Activated CD8-positive, alpha-beta memory T cell treated with anti-CD3 and anti-CD28 coated beads, Interleukin-2, amount 50 U/mL, for 4 hours (primary cell): ENCODE measurements at places on chromosomes 2 and 18.

- DNase-seq = no peak
Measured at GRCh38 chr2:159192371-159192918, 94.1 kb downstream of the WDSUB1 start.

GRCh38 chr2:59884166-59884565, 669.3 kb downstream of the BCL11A start:
- no peak for DNase-seq

DNA sequence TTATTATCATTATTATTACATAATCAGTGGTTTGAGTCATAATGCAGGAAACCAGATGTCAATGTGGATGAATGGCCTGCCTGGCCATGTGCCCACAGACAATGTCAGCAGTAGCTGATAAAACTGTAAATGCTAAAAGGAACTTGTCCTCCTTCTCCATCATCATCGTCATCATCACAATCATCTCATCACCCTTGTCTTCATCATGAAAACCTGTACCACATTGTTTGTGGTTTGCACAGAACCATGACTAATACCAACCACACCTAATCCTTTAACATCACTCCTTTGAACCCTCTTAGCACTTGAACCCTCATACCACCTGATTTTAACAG, 96.0 kb downstream of the HNMT start:
- DNase-seq = no peak

DNA sequence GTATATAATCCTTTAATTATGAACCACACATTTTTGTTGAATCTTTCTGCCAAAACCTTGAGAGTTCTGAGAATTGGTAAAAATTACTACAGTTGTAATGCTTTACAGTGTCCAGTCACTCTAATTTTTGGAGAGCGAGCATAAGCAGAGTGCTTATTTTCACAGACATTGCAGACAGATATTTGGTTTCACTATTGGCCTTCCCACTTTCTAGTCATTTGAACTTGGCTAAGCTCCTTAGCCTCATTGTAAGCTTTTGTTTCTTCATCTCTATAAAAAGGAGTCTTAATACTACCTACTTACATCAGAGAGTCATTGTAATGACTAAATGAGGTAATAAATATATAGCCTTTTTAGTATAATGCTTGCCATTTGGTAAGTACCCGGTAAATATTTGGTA, 80.4 kb downstream of the LCLAT1 start:
- no peak for DNase-seq

- DNase-seq = no peak
Measured at GRCh38 chr18:77170890-77171410, 38.4 kb upstream of the MBP start.

DNA sequence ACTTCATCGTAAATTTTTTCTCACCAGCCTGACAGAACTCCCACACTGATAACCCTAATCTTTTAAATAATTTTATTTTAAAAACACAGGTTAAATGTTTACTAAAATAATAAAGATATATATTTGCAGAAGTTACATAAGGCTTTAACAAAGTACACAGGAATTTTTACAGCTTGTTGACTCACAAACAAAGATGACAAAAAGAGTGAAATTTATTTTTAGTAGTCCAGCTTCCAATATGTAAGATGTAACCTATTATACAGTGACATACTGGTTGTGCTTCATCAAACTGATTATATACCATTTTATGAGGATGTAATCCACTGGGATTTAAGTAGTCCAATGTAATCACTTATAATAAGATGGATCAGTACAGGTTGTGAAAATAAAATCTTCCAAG, 348.9 kb upstream of the SLC39A10 start:
- DNase-seq = no peak

DNA sequence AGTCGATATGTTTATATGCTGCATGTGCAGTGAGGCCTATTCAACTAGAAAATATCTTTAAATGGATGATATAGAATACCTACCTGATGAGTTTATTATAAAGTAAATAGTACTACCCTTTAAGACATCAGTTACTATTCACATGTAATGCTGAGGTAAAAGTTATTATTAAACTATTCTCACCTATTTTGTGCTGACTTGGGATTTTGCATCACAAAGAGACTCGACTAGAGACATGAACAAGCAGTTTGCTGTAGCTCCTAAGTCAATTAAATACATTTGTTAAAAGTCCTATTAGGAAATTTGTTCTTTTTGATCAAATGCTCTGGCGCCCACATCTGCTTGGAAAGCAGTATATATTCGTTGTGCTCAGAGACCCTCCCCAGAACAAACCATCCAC, 164.1 kb downstream of the CCDC85A start:
- DNase-seq = no peak

- DNase-seq = no peak
Measured at GRCh38 chr2:236157815-236158498, 10.2 kb downstream of the GBX2 start.

DNA sequence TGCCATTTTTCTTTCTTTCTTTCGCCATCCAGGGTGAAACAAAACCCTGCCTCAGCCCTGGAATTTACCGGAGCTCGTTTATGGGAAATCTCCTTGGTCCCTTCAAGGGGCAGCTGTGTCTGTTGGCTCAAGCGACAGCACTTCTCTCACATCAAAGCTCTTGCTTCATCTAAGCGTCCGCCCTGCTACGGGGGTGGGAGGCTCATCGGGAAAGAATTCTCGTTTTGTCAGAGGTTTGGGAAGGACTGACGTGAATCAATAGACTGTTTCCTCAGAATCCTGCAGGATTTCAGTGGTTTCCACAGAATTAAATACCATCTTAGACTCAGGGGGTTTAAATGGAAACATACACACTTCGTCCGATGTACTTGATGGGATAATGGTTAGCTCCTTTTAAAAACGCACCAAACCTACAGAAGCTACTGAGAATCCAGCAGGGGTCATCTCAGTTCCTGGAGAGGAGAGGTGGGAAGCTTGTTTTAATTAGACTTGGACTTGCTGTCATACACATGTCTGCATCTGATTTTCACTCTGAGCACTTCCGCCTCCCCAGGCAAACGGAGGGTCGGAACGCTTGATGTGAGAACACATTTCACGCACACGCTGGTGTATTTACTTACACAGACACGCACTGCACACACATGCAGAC, 91.6 kb downstream of the ASB1 start:
- no peak for DNase-seq

DNA sequence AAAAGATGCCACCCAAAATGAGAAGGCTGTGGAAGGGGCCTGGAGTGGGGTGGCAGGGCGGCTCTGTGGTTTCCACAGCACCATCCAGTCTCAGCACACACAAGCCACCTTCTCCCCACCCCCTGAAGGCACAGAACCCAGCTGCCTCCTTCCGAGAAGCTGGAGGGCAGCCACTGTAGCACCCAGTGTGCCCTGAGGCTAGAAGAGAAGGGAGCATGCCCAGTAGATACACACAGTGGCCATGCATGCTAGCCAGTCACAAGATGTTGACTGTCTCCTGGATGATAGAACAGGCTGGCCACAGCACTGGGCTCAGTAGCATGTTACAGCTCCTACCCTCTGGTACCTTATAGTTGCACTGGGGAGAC, 148.9 kb upstream of the EPAS1 start:
- DNase-seq = no peak

GRCh38 chr2:224875841-224876240, 159.7 kb upstream of the CCDC195 start:
- DNase-seq = no peak
